ENCODE measurements at places on chromosomes 6 and 20.

DNA sequence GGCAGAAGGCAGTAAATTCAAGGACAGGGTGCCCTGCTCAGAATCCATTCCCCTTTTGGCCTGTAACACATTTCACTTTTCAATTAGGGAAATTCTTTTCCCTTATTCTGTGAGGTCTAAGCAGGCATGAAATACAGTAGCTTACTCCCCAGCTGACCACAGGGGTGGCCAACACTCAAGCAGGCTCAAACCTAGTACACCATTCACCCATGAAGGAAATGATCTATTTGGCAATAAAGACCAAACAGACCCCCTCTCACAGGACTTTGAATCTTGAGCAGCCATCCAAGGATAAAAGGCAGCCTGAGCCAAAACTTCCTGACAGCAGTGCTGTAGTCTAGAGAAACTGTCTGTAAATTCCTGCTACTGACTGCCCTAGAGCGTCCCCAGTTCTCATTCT lies 17.7 kb downstream of the PDSS2 start:
- DNase-seq = no peak

- no peak for DNase-seq
Measured at GRCh38 chr6:40543146-40543545, 44.0 kb downstream of the LRFN2 start.

DNA sequence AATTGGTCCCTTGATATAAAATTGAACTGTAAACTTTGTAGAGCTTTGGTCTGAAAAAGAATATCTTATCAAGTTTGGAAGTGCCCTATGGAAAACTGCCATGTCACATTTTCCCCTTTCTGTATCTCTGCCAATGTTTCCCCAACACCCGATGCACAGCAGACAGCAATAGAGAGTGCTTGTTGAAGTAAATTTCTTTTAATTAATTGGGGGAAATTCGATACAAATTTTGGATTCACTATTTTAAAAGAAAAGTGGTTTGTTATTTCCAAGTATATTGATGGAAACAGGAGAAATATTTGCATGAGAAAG lies 208.1 kb downstream of the OGFRL1 start:
- DNase-seq = no peak

- DNase-seq = no peak
Measured at GRCh38 chr6:21208081-21208795, 385.3 kb upstream of the SOX4 start.

GRCh38 chr20:63009988-63010769 lies 3.4 kb upstream of the BHLHE23 start:
- DNase-seq = no peak

GRCh38 chr6:139060332-139060731 lies 31.8 kb downstream of the ABRACL start:
- peak; percentile 84 for DNase-seq

DNA sequence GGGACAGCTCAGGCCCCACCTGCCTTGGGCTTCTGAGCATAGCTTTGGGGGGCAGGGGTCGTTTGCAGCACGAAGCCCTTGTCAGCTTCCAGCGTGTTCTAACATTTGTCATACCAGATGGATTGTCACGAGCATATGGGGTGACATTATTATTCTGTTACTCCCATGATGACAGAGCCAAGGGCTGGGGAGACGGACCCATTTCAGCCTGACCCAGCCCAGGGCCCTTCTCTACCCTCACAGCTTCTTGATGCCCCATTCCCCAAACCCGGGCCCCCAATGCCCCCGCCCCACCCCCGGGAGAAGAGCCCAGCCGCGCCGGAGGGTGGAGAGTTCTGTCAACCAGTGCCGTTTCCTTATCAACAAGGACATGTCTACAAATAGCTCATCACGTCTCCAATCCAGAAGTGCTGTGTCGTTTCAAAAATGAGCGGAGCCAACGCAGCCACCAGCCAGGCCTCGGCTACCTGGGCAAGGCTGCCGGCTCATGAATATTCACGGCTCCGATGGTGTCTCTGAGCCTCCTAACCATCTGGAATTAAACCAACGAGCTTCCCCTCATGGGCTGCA lies 9.6 kb upstream of the CHRNA4 start:
- no peak for DNase-seq

GRCh38 chr6:14638906-14639761 lies 521.6 kb downstream of the CD83 start:
- peak; percentile 60 for DNase-seq

DNA sequence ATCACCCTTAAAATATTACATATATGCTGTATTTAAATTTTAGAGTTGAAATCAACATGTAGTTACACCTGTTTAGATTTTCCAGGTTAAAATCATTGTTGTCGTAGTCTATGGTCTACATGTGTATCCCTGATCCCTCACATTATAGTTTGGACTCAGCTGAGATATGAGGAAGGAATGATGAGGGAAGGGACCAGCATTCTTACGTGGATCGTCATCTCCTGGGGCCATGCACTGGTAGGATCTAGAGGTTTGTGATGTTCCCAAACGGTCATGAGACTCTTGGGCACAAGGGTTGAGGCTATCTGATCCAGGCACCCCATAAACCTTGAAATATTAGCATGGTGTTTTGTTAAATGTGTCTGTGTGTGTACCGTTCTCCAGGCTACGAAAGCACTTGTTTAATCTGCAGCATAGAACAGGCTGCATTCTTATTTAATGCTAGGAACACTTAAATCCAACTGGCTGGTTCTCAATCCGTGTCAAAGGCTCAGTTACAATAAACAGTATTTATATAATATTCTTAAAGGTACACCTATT lies 55.4 kb downstream of the IPCEF1 start:
- peak; percentile 32 for DNase-seq

DNA sequence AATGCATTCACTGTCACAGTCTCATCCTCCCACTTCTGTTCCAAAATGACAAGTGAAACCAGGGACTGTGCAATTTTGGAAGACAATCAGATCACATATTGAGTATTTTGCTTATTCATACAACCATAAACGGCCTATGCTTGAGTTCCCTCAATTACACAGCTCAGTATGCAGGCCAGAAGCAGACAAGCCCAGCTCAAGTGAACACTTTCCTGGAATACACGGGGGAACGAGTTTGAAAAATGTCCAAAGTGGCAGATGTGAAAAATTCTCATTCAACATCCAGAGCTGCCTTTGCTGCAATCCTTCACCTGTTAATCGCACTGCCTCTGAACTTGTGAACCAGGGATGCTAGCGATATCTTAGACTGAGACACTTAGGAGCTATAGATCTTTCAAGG lies 190.2 kb downstream of the COL9A1 start:
- no peak for DNase-seq

GRCh38 chr6:13425270-13425873 lies 62.0 kb downstream of the GFOD1 start:
- no peak for DNase-seq

DNA sequence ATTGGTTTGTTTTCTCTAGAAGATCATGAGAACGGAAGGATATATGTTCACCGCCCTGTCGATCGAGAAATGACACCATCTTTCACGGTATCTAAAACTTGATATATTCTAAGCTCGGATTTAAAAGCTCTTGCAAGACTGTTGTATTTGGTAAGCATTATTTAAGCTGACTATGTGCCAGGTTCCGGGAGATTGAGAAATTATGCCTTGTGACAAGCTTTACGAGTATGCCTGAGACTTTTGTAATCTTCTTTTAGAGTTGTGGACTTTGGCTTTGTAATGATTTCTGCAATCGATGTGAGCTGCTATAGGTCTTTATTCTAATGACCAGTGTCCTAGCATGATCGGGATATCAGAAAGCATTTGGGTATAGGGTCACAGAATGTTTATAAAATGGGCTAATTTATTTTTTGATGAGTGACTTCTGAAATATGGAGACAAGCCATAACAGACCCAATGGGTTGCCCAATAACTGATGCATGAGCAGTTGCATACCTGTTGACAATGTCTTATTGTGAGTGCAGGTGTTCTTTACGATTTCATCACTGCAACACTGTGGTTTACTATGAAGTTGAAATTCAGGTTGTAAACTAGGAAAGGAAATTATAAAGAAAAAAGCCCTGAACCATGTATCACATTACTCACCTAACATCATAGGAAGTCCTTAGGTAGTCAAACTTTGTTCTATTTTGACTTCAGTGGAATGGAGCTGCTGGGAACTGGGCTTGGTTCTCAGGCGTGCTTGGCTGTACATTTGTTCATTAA lies 14.0 kb downstream of the CDH26 start:
- DNase-seq = no peak

DNA sequence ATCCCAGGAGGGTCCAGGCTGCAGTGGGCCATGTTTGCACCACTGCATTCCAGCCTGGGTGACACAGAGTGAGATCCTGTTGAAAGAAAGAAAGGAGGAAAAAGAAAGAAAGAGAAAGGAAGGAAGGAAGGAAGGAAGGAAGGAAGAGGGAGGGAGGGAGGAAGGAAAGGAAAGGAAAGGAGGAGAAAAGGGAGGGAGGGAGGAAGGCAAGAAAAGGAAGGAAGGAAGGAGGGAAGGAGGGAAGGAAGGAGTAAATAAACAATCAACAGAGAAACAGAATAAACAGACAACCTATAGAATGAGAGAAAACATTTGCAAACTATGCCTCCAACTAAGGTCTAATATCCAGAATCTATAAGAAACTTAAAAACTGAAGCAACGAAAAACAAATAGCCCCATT lies 11.6 kb upstream of the PHACTR1 start:
- no peak for DNase-seq

GRCh38 chr20:48406498-48406897 lies 421.3 kb downstream of the PREX1 start:
- no peak for DNase-seq

- DNase-seq = peak; percentile 51
Measured at GRCh38 chr6:25017932-25018567, 82.3 kb upstream of the RIPOR2 start.

- peak; percentile 88 for DNase-seq
Measured at GRCh38 chr6:28225056-28225834, at the start of gene ZSCAN9. Gene ZSCAN9 (plus strand): TSS chr6:28225275. CDS start chr6:28227085, 1,810 bp downstream.

DNA sequence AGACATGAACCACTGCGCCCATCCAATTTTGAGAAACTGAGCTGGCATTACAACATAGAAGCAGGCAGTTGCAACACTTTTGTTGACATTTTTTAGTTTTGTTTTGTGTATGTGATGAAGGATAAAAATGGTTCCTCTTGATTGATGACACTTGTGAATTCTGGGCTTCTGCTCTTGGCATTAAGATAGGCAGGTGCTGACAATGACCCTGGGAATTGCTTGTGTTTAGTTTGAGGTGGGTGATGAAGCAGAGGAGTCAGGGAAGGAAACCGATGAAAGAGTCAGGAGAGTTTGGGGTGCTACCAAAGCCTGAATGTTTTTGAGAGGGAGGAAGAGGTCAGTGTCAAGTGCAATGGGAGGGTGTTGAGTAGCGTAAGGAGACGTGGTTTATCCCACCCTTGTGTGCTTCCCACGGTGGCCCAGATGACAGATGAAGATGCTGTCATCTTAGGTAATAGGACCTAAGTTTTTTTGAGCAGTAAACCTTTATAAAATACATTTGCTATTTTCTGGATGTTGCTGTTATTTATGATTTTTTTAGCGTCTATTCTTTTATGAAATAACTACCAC lies 19.4 kb downstream of the CDS2 start:
- no peak for DNase-seq

DNA sequence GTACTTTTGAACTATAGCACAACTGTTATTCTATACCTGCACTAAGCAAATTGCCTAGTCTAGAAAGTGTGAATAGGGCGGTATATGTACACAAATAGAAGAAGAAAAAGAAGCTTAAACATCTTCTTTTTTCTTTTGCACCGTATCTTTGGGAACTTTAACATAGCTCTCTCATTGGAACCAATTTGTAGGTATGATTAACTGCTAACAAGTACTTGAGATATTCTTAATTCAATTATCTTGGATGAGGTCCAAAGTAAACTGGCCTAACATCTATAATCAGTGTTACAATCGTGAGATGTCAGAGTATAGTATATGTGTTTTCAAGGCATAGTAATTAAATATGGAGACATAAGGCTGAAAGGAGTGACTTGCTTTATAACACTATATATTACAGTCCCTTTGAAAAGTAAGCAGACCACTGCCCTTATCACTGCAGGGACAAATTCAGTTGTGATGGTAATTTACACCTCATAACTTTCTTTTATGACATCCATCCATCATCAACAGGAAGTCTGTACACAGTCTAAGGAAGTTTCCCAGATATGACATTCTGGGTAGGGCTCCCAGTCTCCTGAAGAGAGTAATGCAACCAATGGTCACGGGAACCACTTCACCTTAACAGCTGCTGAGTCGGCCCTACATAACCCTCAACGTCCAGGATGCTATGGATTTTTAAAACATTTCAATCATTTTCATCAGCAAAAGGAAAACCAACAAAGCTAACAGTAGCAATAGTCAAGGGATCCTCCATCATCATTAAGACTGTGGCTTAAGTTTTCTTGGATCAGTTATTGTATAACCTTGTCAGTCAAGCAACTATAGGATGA lies 37.6 kb downstream of the NKAIN2 start:
- no peak for DNase-seq

DNA sequence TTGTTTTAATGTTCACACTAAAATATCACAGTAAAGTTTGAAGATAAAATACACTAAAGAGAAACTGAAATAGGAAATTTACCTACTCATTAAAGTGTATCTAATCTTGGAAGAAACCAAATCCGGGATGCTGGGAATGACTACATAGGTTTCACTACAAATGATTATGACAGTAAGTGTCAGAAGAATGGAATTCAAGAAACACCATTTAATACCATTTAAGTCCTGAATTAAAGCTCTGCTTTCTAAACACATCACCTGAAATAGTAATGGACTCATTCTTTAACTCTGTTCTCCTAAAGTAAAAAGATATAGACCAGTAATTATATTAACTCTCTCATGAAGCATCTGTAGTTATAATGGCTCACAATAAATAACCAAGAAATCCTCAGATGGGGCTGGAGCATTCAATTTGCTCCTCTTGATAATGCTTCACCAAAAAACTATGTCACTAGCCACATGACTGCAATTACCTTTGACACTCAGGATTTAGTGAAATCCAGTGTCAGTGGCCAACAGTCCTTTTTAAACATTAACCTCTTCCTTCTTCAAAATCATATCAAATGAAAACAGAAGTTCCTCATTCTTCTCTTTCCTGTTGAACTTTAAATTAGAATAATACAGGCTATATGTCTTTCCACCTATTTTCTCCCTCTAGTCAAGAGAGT lies 41.4 kb downstream of the MAP7 start:
- DNase-seq = no peak

GRCh38 chr6:7730784-7731227 lies 4.9 kb downstream of the BMP6 start:
- peak; percentile 87 for DNase-seq

DNA sequence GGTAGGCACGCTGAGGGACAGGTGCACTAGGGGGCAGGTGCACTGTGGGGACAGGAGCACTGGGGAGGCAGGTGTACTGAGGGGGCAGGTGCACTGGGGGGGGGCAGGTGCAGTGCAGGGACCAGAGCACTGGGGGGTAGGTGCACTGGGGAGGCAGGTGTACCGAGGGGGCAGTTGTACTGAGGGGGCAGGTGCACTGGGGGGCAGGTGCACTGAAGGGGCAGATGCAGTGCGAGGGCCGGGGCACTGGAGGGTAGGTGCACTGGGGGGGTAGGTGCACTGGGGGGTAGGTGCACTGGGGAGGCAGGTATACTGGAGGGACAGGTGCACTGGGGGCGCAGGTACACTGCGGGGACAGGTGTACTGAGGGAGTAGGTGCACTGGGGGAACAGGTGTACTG lies 39.5 kb downstream of the DAAM2 start:
- DNase-seq = no peak
